Kidney (tissue), 22 donors: ENCODE measurements at places on chromosomes 1 and 21.

DNA sequence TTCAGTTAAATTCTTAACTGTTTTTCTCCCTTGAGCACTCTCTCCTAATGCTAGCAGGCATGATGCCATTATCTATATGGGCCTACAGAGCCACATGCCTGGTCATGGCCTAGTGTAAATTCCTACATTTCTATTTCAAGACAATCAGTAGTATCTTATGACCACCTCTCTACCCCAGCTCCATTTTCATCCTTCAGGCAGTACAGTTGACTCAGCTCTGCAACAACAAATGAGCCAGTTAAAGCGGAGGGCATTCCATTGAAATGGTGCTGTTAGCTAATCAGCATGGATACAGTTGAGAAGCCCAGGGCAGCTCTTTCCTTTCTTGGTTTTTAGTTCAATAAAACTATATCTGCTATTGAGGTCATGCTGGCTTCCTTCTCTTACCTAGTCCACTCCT, 150.0 kb downstream of the PPP1R12B start:
- DNase-seq, result no peak

GRCh38 chr1:169427081-169427641, at the start of gene CCDC181:
TSS of gene CCDC181 (minus strand) at chr1:169427474. CDS start at chr1:169424927, 2,547 bp downstream.
- DNase-seq, result peak; percentile 82

- no peak for DNase-seq
Measured at GRCh38 chr21:34936883-34937563, 112.1 kb downstream of the RUNX1 start.

DNA sequence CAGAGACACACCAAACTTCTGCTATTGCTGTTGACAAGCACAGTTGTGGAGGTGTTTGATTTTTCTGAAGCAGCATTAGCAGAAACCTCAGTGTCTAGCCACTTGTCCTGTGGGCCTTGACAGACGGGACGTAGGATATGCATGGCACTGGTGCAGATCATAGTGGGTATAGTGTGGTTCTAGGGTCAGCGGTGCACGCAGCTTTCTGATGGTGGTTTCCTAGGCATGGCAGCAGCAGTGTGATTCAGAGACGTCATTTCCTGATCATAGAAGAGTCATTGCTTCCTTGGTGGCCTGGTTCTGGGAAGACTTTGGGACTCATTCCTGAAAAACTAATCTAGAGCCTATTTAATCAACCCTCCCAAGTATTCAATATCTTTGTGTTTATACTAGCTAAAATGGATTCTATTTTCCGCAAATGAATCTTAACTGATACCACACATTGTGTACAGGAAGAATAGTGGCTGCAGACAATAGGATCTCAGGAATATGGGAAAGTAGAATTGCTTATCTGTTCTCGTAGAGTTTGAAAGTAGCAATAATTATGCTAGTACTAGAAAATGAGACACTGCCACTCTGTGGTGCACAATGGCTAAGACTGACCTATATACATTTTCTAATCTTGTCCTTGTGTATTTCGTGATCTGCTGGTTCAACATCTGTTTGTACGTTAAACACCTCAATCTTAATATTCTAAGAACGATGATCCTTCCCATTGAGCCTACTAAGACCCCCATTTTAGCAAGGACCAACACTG, 2.8 kb upstream of the USP1 start:
- DNase-seq, result no peak

- no peak for DNase-seq
Measured at GRCh38 chr1:166843769-166844596, 4.7 kb downstream of the POGK start.

- peak; percentile 81 for DNase-seq
Measured at GRCh38 chr1:158117854-158118704, 62.6 kb upstream of the CD1D start.

DNA sequence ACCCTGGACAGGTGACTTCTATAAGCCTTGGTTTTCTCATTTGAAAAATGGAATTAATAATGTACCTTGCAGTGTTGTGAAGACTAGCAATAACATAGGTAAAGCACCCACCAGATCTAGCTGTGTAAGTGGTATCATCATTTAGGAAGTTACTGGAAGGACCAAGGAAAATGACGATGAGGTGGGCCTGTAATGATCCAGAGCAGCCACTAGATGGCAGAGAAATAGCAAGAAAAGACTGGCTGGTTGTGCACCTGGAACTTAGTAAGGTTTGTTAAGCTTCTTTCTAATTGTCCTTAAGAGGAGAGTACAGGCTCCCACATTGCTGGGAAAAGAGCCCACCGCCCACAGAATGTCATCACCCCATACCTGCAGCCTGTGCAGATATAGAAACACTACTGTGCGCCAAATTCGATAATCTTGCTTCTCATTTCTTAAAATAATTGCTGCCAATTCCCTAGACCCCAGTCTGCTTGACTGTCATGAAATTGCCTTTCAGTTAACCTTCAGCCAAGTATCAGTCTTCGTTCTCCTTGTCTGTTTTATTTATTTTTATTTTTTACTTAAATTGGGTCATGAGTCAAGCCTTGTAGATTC, 37.2 kb downstream of the WNT4 start:
- no peak for DNase-seq

DNA sequence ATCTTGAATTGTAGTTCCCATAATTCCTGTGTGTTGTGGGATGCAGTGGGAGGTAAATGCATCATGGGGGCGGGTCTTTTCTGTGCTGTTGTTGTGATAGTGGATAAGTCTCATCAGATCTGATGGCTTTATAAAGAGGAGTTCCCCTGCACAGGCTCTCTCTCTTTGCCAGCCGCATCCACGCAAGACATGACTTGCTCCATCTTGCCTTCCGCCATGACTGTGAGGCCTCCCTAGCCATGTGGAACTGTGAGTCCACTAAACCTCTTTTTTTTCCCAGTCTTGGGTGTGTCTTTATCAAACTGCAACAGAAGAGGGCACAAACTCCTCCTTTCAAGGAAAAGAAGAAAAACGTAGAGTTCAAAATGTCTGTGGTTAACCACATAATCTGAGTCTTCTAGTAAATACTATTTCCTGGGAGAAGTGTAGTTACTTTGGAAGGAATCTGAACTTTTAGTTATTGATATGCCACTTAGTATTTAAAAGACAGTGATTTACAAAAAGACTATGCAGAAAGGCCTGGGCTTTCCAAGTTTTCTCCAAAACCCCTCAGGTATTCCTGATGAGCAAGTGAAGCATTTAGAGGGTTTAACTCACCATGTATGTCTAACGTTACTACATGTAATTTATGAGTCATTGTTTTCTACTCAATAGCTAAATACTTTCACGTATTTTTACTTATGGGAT, 10.0 kb downstream of the ADAMTS1 start:
- no peak for DNase-seq

DNA sequence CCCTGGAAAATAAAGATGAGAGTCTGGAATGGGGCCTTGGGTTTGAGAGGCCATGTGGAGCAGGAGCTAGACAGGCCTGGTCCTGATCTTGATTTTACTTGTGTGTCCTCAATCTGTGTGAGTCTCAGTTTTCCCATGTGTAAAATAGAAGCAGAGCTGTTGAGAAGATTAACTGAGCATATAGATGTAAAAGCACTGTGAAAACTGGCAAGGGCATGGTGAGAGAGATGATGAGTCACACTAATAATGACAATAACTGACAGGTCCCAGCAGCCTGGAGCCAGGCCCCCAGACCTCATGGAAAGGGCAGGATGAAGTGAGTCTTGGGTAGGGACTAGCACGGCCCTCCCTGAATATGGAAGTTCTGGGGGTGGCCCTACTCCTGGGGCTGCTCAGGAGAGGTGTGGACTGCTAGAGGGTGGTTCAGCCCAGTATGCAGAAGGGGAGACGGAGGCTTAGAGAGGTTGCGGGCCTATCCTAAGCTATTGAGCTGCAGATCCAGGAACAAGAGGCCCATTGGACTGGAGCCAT, 2.8 kb upstream of the AHDC1 start:
- no peak for DNase-seq

GRCh38 chr1:182175361-182175931, 113.9 kb upstream of the ZNF648 start:
- no peak for DNase-seq

- no peak for DNase-seq
Measured at GRCh38 chr1:55056632-55056992, 17.3 kb downstream of the PCSK9 start.

GRCh38 chr1:86787621-86788020, 83.2 kb downstream of the SH3GLB1 start:
- no peak for DNase-seq

DNA sequence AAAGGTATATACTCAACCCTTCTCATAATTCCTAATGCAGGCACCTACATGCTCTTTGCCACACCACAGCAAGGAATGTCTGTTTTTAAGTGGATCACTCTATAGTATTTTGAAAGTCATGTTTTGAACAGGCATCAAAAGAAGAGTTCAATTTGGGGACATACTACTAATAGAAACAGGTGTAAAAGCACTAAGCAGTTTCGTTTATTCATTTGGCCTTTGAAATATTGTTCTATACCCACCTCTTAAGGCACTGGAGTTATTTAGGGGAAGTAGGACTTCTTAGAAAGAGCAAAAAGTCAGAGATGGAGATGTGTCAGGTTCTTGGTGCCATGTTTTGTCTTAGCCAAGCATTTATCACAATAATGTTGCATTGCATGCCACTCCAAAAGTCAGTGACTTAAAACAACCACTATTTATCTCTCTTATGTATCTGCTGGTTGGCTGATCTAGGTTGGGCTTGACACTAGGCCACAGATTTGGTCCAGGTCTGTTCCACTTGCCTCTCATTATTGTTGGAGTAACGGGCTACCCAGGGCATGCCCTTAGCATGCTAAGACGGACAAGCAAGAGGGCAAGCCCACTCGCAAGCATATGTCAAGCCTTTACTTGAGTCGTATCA, 107.5 kb downstream of the RGL1 start:
- DNase-seq, result no peak

- DNase-seq, result no peak
Measured at GRCh38 chr1:181134543-181135436, 46.3 kb downstream of the IER5 start.

GRCh38 chr1:178218550-178218949, 124.6 kb downstream of the RASAL2 start:
- no peak for DNase-seq

DNA sequence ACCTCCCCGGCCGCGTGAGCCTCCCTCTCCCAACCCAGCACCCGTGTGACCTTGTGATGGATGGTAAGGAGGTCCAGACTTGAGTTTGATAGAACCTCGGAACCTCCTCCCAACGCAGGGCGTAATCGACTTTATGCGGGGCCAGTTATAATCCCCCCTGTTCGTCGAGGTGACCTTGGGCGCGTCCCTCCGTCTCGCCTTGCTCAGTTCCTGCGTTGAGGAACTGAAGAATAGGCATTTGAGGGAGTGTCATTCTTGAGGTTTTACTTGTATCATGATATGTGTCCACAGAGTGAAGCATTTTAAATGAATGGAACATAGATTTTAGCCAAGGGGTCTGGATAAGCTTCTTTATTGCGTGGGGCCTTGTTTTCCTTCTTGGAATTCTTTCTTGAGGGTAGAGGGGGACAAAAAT, 433 bp downstream of the TIMM17A start:
- no peak for DNase-seq

DNA sequence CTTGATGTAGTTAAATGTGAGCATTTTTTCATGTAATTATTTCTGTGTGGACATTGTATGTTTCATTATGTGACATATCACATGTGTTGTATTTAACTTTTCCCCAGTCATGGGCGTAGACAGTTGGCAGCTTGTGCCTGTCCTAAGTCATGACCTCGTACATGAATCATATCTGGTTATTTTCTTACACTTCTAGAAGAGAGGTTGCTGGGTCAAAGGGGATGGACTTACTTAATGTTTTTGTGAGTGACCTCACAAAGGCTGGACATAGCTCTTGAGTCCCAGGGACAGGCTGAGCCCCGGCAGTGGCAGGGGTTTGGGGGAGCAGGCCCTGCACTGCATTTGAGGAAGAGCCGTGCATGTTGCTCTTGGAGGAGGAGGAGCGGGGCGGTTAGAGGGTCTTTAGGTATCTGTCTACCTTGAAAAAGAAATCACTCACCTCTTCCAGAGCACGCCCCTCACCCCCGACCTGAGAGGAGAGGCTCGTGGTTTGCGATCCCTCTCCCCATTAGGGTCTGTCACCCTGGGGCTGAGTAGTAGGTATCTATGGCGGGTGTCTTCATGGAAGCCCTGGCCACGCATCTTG, 16.4 kb downstream of the IFNGR2 start:
- no peak for DNase-seq

- no peak for DNase-seq
Measured at GRCh38 chr1:173122344-173122935, 71.7 kb upstream of the TNFSF18 start.

- DNase-seq, result no peak
Measured at GRCh38 chr1:206842854-206843253, 22.6 kb upstream of the IL20 start.

- DNase-seq, result no peak
Measured at GRCh38 chr1:208525417-208525816, 281.2 kb upstream of the PLXNA2 start.

DNA sequence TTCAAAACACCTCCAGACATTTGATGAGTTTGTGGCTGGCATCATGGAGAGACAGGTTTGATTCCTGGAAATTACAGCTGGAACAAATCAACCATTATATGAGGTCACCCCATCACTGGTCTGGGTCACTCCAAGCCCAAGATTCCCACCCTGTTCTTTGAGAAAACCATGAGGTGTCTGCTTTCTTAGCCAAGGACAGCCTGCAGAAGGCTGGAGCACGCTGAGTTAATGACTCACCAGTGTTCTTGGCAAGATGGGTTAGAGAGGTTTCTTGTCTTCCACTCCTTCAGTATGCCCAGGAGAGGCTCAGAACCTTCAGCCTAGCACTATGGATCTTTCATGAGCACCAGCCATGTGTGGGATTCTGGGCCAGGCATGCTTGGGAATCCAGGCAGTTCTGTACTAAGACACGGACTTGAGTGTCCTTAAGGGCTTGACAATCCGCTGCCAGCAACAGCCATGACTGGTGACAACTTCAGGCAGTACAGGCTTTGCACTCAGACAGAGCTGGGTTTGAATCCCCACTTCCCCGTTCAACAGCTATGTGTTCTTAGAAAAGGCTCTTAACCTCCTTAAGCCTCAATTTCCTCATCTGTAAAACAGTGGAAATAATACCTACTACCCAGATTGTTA, 43.9 kb downstream of the GRHL3 start:
- no peak for DNase-seq

DNA sequence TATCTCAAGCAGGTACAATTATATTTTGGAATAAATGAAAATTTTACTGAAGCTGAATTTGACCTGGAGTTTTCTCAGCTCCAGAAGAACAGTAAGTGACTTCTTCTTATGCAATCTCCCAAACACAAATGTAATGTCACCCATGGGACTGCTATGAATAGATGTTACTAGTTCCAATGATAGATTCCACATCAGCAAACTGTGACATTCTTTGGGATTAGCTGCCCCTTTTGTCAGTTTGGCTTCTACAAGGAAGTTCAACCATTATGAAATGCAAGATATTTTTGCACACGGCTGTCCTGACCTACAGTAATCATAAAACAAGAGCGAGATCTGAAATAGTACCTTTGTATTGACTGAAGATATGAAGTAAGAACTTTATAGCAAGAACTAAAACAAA, 27.8 kb upstream of the TSNAX start:
- DNase-seq, result no peak

- no peak for DNase-seq
Measured at GRCh38 chr1:232123775-232124659, 497.4 kb downstream of the DISC1 start.
